Astrocyte of the cerebellum (primary cell): ENCODE measurements at places on chromosomes 2 and 18.
A peak's percentile ranks its signal among the peaks of the same experiment; 100 is the strongest.

- DNase-seq = no peak
These were observed 19.4 kb upstream of the ATP6V1B1 start for GRCh38 chr2:70916291-70916690.

- DNase-seq = no peak
These were observed 29.3 kb upstream of the DUSP2 start for GRCh38 chr2:96174251-96175144.

GRCh38 chr2:234459401-234460009, 37.4 kb downstream of the ARL4C start:
- no peak for DNase-seq

DNA sequence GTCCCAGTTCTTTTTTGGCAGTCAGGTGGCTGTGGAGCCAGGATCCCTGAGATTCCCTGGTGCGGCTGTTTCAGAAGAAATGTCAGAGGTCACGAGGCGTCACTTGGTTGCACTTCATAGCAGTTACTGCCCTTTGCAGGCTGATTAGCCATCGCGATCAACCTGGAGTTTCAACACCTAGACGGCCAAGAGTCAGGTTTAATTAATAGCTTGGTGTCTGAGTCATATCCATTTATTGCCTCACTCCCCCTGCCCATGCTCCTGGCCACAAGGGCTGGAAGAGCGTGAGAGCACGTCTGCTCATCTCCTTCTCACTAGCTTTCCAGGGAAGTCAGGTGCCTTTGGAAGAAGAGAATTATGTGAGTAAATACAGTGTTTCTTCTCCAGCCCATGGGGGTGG, 552.3 kb downstream of the TSN start:
- DNase-seq = no peak

- DNase-seq = no peak
These were observed 317.1 kb downstream of the MYCN start for GRCh38 chr2:16257322-16258028.

GRCh38 chr2:65456886-65457285, 24.5 kb upstream of the SPRED2 start:
- DNase-seq = no peak

- no peak for DNase-seq
These were observed 142.9 kb upstream of the FIGN start for GRCh38 chr2:163878718-163879117.

DNA sequence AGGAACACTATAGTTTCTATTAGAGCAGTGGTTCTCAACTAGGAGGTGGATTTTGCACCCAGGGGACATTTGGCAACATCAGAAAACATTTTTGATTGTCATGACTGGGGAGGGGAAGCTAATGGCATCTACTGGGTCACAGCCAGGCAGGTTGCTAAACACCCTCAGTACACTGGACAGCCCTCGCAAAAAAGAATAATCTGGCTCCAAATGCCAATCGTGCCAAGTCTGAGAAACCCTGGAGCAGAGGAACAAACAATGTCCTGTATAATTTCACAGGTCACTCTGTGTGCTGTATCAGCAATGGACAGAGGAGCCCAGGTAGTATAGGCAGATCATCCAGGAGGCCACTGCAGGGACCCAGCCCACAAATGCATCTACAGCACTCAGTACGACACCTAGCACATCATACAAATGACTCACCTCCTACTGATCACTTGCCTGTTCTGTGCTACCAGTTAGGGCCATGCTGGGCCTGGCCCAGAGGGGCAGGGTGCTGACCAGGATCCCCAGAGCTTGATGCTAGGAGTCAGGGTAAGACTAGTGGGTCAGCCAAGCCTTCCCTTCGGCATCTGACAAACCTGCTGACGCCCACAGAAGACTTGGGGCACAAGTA, 37.6 kb downstream of the SFXN5 start:
- DNase-seq = no peak

DNA sequence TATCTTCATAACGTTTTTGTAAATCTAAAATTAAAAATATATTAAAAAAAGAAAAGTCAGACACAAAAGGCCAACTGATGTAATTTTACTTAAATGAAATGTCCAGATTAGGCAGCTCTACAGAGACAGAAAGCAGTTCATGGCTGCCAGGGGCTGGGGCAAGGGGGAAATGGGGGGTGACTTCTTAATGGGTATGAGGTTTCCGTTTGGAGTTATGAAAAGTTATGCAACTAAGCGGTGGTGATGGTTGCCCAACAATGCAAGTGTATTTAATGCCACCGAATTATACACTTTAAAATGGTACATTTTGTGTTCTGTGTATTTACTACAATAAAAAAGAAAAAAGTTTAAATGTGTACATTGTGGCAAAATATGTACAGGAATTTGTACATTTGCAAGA, 70.2 kb upstream of the TEX51 start:
- no peak for DNase-seq

- DNase-seq = no peak
These were observed 16.3 kb downstream of the DYSF start for GRCh38 chr2:71469403-71470398.

GRCh38 chr2:159072795-159073194, 104.4 kb downstream of the TANC1 start:
- DNase-seq = peak; percentile 43

- no peak for DNase-seq
These were observed 1.1 kb upstream of the FZD5 start for GRCh38 chr2:207770602-207771404.

DNA sequence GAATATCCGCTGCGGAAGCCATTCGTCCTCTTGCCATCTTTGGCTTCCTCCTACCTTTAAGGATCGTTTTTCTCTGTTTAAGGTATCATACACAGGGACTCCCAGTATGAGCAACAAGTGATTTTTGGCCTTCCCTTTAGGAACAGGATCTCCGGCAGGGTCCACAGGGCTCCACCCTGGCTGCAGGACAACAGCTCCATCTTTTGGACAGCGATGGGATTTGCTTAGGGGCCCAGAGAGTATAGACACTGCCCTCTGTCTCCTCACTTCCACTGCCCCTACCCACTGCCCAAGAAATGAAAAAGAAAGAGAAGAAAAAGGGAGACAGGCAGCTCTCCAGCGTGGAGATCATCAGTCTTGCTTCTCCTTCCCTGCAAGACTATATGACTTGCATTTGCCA, 224.5 kb downstream of the UXS1 start:
- no peak for DNase-seq

GRCh38 chr2:192159736-192160135, 35.0 kb downstream of the TMEFF2 start:
- no peak for DNase-seq

- DNase-seq = no peak
These were observed 87.4 kb upstream of the HS6ST1 start for GRCh38 chr2:128405981-128406613.

- no peak for DNase-seq
These were observed 39.1 kb downstream of the KLHL29 start for GRCh38 chr2:23423873-23424680.

- DNase-seq = no peak
These were observed 38.8 kb downstream of the AOX1 start for GRCh38 chr2:200624658-200625057.

- peak; percentile 28 for DNase-seq
These were observed 612.1 kb downstream of the KCNJ3 start for GRCh38 chr2:155310589-155310988.

DNA sequence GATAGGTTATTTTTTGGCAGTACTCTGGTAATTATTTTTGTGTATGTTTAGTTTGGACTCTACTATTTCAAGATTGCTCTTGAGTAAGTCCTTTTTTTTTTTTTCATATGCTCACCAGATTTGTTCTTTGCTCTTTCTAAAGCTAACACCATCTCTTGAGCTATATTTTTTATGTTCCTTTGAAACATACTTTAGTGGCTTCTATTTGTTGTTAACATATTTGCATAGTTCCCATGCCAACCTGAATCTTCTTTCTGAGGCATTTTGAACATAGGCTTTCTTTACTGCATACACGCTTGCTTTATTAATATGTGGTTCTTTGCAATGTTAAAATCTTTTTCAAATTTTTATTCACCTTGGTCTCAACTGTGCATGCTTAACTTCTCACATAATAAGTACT, 1644.9 kb downstream of the SUCLG1 start:
- no peak for DNase-seq

GRCh38 chr2:8851811-8852560, 14.6 kb upstream of the KIDINS220 start:
- DNase-seq = no peak

- DNase-seq = no peak
These were observed 20.7 kb downstream of the FBXO15 start for GRCh38 chr18:74126684-74127655.

- no peak for DNase-seq
These were observed 1.3 kb upstream of the SMAD2 start for GRCh38 chr18:47931718-47932103.

DNA sequence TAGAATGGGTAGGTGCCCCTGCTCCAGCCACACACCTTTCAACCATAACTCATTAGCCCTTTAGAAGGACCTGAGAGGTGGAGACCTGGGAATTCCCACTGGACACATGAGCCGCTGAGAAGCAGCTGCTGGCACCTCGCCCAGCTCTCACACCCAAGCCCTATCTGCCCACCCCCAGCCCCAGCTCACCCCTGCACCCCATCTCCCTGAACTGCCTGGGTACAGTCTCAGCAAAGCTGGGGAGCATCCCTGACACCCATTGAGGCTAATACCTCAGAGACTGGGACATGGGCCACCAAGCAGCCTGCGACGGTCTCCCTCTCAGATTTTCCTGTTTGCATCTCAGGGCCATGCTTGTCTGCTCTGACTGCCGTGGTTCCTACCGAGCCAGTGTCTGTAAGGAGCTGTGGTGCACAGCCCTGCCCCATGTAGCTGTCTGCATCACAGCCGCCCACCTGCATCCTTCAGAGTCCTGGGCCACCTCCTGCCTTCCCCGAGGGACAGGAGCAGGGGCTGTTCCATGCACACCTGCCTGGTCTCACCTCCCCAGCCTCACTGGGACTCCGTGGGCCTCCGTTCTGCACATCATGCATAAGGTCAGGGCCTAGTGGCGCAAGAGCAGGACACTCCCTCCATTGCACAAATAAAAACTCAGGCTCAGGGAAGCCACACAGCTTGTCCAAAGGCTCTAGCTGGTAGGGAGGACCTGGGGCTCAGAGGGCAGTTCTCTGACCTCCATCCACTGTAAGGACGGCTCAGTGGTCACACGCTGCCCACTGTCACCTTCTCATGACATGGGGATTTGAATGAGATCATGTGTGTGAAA, 90.0 kb downstream of the SEPTIN10 start:
- DNase-seq = no peak

GRCh38 chr18:48888773-48889080, 62.0 kb downstream of the SMAD7 start:
- DNase-seq = no peak

GRCh38 chr2:191264647-191265081, 19.5 kb downstream of the MYO1B start:
- peak; percentile 81 for DNase-seq

DNA sequence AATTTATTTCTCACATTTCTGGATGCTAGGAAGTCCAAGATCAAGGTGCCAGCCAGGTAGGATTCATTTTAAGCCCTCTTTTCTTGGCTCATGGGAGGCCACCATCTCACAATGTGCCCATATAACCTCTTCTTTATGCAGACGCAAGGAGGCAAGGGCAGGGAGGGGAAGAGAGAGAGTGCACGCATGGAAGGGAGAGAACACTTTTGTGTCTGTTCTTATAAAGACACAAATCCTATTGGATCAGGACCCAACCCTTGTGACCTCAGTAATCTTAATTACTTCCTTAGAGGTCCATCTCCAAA, 32.5 kb downstream of the CMPK2 start:
- DNase-seq = no peak

- no peak for DNase-seq
These were observed 247.0 kb downstream of the KCNH7 start for GRCh38 chr2:162591403-162592083.

- DNase-seq = peak; percentile 99
These were observed 14.3 kb downstream of the MALL start for GRCh38 chr2:110101280-110101844.

DNA sequence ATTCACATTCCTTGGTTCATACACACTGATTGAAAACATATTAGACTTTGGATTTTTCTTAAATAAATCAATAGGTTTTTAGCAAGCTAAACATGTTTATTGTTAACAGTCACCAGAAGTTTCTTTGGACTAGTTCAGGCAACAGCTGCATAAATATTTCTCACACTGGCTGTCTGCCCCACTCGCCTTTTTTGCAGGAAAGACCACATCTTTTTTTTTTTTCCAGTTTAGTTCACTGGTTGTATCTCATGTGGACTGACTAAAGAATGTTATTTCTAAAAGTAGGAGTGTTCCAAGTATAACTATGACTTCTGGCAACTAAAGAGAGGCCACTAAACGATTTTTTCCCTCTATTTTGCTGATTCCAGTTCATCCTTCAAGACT, 31.1 kb downstream of the SLC40A1 start:
- DNase-seq = peak; percentile 22
